Left colon (tissue), 2 donors: ENCODE measurements at places on chromosomes 12 and 14. TPM values are rescaled to one million over a fixed set of nuclear protein-coding genes. Genes with fewer than 3 reads are reported as not detected.
A peak's percentile ranks its signal among the peaks of the same experiment; 100 is the strongest.

- peak; percentile 20 for DNase-seq
Measured at GRCh38 chr14:68786491-68787091, 6.3 kb downstream of the ZFP36L1 start.

DNA sequence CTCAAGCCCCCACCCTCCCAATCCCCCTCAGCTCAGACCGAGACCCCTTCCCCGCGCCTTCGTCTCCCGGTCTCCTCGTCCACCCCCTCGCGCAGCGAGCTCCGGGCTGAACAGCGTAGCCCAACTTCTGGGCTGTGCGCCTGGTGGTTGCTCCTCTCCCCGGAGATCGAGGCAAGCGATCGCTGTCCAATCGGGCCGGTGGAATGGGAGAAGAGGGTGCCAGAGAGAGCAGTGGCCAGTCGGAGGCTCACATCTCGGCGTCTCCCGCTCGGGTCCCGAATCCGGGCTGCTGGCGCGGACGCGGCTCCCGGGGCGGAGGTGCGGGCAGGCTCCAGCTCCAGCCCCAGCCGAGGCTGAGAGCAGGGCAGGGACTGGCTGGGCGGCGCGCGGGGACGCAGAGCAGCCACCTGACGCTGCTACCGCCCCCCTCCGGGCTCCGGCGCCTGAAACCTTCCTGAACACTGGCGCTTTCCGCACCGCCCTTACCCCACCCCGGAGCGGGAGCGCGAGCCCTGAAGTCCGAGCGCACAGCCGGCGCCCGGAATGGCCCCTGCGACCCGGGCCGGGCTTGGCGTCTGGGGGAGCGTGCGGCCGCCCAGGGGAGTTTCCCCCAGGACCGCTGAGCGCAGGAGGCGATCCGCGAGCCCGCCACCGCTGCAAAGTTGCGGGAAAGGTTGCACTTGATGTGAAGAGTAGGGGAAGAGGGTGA is 508 bp upstream of the KCNH5 start:
- DNase-seq: no peak

- no peak for DNase-seq
Measured at GRCh38 chr12:124464062-124464461, 103.3 kb downstream of the NCOR2 start.

DNA sequence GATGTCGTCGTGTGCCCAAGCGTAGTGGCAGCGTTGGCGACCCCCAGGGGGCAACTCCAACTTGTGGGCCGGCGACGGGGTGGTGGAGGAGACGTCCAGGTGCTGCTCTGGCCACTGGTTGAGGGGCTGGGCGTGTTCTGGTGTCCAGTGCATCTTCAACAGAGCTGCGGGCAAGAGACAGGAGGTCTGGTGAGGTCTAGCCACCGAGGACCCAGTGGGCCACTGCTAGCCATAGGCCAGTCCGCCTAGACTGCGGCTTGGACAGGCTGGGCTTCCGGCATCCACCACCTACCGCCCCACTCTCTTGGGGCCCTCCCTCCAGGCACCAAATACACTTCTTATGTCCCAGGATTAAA is 26.3 kb downstream of the FIGNL2 start:
- no peak for DNase-seq

DNA sequence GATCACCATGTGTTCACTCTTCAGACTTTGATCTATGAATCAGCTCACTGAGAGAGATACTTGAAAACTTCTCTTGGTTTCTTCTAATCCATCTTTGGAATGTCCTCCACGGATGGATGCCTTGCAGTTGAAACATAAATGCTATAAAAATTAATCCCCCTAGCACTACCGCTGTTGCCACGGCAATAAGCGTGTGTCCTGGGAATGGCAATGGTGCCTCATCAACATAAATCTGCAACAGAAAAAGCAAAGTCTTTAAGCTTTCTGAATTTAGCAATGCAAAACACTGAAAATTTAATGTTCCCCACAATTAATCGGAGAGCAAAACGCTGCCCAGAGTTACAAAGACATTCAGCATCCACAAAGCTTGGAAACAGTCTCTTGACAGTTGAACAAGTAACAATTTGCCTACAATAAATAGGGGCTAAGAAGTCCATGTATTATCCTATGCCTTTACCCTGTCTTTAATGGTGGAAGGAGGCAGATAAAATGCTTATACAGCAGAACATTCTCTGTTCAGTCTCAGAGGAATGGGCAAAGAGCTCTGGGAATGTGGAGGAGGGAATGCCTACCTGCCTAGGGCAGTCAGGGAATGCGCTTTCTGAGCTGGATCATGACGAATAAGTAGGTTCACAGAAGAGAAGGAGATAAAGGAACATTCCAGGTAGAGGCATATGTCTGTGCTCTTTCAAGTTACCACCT is 70.9 kb upstream of the PPP4R3A start:
- DNase-seq: no peak

The LPCAT3 gene
- 87.9 TPM for total RNA-seq

The HEATR5A gene
- total RNA-seq: 60.4 TPM

The SLCO1B1 gene
- not detected for total RNA-seq

The PLCZ1 gene
- not detected for total RNA-seq

The KIF5A gene
- total RNA-seq: 0.85 TPM

The APOF gene
- total RNA-seq: not detected

The SLC39A5 gene
- total RNA-seq: 244 TPM
